ENCODE measurements at places on chromosomes 12 and 14.

DNA sequence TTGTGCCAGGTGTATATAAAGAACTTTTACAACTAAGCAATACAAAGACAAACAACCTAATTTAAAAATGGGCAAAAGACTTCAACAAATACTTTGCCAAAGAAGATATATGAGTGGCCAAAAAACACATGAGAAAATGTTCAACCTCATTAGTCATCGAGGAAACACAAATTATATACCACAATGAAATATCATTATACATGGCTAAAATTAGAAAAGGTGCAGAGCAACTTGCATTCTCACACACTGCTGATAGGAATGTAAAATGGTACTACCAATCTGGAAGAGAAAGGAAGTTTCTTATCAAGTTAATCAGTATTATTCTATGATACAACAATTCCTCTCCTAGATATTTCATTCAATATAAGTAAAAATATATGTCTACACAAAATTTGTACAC, 131.6 kb upstream of the FRMD6 start:
- DNase-seq, result no peak

GRCh38 chr14:32073537-32074189, 3.4 kb upstream of the ARHGAP5 start:
- peak; percentile 27 for DNase-seq

GRCh38 chr14:23357261-23357660, 4.6 kb upstream of the SLC22A17 start:
- no peak for DNase-seq

- DNase-seq, result no peak
These were observed 79.1 kb upstream of the EEA1 start for GRCh38 chr12:93008044-93008778.

GRCh38 chr12:59055204-59055860, 135.0 kb upstream of the LRIG3 start:
- no peak for DNase-seq

- no peak for DNase-seq
These were observed 457.0 kb downstream of the ADAMTS20 start for GRCh38 chr12:43094886-43095575.

DNA sequence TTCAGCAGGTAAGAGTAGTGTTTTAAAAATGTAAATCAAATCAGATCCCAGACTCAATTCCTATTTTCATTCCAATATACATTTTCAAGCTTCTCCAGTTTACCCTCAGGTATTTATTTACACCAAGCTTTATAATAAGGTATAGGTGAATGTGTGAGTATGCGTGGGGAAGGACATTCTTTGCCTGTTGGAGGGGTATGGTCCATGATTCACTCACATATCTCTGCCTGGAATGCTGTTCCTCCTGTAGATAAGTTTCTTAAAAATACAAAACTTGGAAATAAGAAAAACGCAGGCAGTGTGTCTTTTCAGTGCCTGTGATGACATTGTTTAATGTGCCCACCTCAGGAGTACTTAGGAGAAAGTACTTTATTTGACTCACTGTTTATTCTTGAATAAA, 118.6 kb downstream of the CCDC91 start:
- DNase-seq, result no peak

GRCh38 chr14:71194251-71194650, 287.0 kb downstream of the PCNX1 start:
- no peak for DNase-seq

GRCh38 chr12:77954206-77954555, 123.5 kb downstream of the NAV3 start:
- DNase-seq, result no peak

DNA sequence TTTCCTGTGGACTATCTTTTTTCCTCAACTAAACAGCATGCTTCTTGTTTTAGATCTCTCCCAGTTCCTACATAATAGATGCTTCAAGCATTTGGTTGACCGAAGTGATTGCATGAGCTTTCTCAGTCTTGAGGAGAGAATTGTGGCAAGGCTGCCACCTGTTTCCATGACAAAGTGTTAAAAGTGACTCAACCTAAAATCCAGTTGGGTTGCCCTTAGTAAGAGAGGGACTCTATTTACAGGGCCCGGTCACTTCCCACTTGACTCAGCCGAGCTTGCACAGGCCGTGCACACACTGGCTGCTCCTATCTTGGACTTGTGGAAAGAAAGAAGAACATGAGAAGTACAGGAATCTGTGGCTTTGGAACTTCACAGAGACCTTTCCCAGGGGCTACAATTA, 2.1 kb upstream of the B4GALNT3 start:
- DNase-seq, result no peak

- no peak for DNase-seq
These were observed 45.6 kb downstream of the ABCC9 start for GRCh38 chr12:21895651-21896050.

- no peak for DNase-seq
These were observed 85.0 kb downstream of the BRMS1L start for GRCh38 chr14:35911097-35911496.

Data from NCI-H1048 (cell line).